ENCODE measurements at places on chromosomes 6 and 20.
A peak's percentile ranks its signal among the peaks of the same experiment; 100 is the strongest.

GRCh38 chr6:131898718-131899117 lies 52.5 kb downstream of the CCN2 start:
- DNase-seq, result no peak

- DNase-seq, result no peak
These were observed 951.6 kb downstream of the TFAP2A start for GRCh38 chr6:9463311-9463710.

DNA sequence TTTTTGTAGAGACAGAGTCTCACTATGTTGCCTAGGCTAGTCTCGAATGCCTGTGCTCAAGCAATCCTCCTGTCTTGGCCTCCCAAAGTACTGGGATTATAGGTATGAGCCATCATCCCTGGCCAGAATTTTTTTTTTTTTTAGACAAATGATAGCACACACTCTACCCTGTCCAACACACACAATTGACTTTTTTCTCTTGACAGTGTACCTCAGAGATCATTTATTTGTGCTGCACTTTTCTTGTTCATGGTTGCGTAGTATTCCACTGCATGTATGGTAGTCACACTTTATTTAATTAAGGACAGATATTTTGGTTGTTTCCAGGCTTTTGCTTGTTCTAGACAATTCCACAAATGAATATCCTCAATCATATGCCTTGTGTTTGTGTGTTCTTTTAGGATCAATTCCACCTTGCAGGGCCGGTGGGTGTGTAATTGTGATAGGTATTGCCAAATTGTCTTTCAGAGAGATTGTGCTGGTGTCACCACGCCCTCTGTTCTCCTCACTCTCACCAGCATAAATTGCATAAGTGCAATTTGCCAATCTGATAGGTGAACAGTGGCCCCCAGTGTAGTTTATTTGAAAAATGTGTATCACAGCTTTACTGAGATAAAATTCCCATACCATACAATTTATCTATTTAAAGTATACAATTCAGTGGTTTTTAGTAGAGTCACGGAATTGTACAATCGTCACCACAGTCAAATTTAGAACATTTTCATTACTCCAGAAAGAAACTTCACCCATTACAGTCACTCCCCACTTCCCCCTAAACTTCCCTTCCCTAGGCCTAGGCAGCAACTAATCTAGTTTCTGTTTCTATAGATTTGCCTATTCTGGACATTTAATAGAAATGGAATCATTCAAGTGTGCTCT lies 20.1 kb downstream of the SRC start:
- no peak for DNase-seq

DNA sequence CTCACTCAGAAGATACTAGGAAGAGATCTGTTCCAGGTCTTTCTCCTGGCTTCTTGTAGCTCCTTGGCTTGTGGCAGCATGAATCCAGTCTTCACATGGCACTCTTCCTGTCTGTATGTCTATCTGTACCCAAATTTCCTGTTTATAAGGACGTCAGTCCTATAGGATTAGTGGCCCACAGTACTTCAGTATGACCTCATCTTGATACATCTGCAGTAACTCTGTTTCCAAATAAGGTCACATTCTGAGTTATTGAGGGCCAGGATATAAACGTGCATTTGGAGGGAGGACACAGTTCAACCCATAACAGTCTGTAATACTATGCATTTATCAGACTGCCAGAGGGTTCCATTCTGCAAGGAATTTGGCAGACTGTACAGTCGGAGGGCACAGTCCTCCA lies 57.6 kb upstream of the DYNLRB1 start:
- DNase-seq, result no peak

DNA sequence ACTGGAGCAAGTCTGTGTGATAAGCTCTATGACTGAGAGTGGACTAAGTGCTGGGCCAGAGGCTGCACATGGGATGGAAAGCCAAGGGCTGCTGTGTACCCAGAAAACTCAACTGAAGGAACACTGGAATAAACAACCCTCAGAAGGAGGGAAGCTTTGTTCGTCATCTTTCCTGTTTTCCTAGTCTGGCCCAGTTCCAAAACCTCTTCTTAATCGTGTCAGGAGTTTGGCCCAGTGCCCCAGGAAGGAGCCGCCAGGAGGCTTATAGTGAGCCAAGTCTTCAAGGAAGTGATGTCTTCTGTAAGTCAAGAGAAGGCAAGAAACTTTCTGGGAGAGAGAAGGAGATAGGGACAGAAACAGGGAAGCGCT lies 23.3 kb upstream of the TOP1 start:
- DNase-seq, result no peak

GRCh38 chr6:15841937-15842726 lies 179.3 kb upstream of the DTNBP1 start:
- DNase-seq, result no peak

GRCh38 chr6:43308101-43308989 lies at the start of gene CRIP3:
Gene CRIP3, minus strand, starts transcription at chr6:43308826. Its CDS starts 34 bp downstream, at chr6:43308792.
- peak; percentile 83 for DNase-seq

- no peak for DNase-seq
These were observed 91.1 kb upstream of the HIVEP1 start for GRCh38 chr6:11921017-11921438.

DNA sequence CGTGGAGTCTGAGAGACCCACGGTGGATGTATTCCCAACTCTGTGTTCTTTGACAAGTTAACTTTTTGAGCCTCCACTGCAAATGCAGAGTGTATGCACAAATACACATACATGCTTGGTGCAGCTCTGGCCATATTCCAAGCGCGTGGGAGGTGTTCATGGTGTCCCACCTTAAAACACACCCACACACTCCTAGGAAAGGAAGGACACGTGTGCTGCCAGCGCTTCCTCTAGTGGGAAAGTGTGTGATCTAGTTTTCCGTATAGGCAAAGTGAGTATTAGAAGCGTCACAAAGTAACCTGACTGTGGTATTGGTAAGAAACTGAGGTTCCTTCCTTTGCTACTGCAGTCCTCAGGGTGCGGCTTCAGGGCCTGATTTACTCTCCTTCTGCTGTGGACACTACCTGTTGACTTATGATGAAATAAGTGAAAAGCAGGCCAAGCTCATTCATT lies 36.0 kb upstream of the MPC1 start:
- no peak for DNase-seq

DNA sequence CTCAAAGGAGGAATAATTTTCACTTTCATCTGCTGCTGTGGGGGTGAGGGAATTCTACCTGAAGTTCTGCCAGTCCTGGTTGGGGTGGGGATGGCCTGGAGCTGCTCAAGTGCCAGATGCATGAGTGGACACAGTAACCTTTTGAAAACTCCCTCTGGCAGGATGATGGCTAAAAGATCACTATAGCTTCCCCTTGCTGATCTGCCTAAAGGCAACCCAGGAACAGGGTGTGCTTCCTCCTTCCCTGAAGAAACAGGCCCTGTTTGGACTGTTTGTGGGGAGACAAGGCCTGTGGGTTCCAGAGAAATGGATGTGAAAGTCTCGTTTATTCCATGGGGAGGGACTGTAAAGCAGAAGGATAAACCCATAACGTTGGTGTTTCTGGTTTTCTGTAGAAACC lies 176.9 kb downstream of the DTNBP1 start:
- DNase-seq, result no peak

GRCh38 chr6:44253307-44254101 lies 3.8 kb downstream of the SLC35B2 start:
- no peak for DNase-seq

- DNase-seq, result no peak
These were observed 277.7 kb upstream of the ECI2 start for GRCh38 chr6:4413073-4413472.

- DNase-seq, result no peak
These were observed 400.7 kb downstream of the ZFAND3 start for GRCh38 chr6:38220069-38220723.

GRCh38 chr6:20669571-20670314 lies 135.5 kb downstream of the CDKAL1 start:
- no peak for DNase-seq

DNA sequence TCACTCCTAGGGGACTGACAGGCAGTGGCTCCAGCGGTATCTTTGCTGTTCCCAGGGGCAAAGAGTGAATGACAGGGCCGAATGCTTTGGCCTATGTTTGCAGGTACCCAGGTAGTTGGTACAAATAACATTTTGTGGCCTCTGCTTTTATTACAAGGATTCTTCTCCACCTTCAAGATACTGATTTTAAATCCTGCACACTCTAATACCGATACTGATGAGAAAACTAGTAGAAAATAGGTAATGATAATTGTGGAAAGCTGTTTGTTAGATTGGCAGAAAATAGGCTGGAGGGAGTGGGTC lies 772 bp downstream of the HINT3 start:
- no peak for DNase-seq

DNA sequence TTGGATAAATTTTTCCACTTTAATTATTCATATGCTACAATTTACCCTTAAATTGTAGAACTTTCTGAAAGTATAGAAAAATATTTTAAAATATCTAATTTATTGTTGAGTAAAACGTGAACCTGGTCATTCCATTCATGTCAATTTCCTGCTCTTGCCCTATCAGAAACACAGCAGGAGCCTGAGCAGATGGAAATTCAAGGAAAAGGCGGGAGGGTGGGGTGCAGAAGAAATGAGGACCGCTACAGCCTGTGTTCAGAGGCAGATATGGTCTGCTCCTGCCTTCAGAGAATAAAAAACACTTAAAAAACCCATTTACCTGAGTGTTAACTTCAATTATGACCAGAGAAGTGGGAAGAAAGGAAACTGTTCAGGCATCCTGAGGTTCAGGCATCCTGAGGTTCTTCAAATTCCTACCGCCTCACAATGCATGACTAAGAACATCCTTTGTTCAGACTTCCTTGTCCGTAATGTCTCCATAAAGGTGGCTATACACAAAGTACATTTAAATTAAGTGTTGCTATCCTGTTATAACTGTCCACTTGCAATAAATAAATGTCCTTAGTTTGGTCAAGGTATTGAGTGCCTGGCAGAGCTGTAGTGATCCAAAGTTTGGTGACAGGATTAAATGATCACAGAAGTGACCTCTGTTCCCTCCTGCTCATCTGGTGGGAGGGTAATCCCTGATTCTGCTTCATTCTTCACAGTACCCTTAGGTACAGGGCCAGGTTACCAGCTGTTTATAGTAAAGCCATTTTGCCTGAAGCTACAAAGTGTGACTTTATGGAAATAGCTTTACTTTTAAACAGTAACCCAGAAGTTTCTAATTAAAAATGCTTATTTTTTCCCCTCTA lies 109.1 kb downstream of the MAN1A1 start:
- DNase-seq, result no peak
